DMS79 (cell line): ENCODE measurements at places on chromosomes 7 and 10.

DNA sequence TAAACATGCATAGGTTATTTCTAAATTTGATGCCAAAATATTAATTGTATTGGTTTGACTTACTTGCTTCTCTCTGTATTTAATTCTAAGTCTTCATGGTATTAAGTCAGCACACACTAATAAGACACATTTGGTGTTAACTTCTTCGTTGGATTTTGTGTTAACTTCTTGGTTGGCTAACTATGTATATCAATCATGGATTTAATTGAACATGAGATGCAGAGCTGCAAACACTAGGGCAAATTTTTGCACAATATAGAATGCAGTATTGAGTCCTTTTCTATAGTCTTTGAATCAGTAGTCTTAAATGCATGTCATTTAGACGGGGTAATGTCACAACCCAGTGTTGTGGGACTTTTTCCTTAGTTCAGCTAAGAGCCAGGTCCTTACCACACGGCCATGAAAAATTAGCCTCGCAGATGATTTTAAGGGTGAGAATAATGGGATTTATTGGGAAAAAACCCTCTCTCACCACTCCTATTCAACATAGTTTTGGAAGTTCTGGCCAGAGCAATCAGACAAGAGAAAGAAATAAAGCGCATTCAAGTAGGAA is 142.9 kb upstream of the TRIM24 start:
- no peak for DNase-seq

- no peak for DNase-seq
Observed at GRCh38 chr7:158022601-158023000, 565.0 kb downstream of the PTPRN2 start.

GRCh38 chr7:108266491-108266890 is 136.3 kb upstream of the LAMB4 start:
- DNase-seq, result no peak

DNA sequence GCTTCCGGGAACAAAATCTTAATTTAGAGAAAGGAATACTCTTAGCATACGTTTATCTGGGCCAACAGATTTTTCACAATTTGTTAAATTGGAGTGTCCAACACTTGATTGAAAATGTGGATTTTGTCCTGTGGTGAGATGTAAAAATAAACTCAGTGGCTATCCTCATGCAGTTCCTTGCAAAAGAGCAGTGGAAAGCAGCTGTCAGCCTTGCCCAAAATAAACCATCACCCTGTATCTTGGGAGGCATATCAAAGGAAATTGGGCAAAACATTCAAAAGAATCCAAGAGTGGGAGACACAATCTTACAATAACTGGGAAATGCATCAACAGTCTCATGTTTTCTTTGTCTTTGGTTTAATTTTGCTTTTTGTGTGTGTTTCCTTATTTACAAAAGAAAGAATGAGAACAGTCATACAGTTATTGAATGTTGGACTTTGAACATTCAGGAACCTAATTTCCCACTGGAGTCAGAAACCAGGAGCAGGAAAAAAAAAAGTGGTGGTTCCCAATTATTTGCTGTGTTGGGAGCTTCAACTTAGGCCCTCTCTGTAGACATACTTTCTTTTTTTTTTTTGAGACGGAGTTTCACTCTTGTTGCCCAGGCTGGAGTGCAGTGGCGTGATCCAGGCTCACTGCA is 44.4 kb upstream of the DGKI start:
- DNase-seq, result no peak

DNA sequence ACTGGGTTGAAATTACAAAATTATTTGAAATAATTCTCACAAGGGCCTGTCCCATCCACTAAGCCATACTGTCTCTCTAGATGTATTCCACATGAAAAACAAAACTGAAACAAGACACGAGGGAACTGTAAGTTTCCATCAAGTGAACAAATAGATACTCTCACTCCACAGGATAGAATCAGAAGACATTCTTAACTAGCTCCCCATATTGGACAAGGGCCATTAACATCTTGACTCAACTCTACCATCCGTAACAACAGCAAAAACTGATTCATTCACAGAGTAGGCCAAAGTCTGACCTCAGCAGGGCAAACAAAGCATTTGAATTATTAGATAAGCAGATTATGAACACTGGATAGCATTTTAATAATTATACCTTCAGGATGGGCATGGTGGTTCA is 29.1 kb downstream of the UBE2H start:
- no peak for DNase-seq

GRCh38 chr7:121608785-121609184 is 212.7 kb upstream of the FAM3C start:
- DNase-seq, result no peak

DNA sequence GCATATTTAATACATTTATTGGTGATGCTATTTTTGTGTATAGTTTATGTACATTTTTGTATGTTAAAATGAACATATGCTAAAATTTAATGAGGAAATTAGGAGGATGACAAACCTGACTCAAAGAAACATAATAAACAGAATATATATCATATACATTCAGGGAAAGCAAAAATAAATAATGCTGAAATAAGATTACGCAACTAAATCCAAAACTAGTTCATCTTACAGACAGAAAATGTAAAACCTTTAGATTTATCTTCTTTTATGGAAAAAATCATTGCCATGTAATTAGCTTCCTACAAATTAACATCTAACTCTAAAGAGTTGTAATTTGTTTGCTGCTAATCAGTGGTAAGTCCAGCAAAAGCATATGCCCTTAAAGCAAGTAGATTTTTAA is 216.5 kb downstream of the PTN start:
- no peak for DNase-seq

DNA sequence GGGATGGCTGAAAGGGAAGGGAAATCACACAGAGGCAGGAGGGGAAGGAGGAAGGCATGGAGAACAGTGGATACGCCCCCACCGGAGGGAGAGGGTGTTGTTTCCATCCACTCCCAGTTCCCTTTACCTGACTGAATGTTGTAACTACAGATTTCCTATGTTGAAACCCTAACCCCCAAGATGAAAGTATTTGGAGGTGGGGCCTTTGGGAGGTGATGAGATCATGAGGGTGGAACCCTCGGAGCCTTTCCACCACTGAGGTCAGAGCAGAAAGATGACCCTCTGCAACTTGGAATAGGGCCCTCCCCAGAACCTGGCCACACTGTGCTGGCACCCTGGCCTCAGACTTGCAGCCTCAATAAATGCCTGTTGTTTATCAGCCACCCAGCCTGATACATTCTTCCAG is 48.6 kb upstream of the CNPY1 start:
- DNase-seq, result no peak

GRCh38 chr7:71019706-71020105 is 112.2 kb upstream of the GALNT17 start:
- no peak for DNase-seq

DNA sequence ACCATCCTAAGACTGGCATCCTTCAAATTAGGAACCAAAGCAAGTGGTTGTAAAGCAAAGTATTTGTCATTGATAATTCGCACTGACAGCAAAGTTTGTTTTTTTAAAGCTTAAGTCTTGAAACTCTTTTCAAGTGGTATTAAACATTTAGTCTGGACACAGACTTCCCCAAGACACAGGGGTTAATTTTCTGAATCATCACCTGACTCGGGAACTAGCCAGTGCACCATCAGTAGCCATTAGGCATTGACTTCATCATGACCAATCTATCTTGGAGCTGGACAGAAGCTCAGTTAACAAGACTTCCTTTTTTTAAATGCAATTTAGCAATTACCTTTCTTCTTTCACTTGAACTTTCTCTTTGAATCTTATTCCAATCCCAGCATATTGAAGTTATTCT is 210.6 kb downstream of the ZNF365 start:
- no peak for DNase-seq

- no peak for DNase-seq
Observed at GRCh38 chr7:76512941-76513816, 2.8 kb downstream of the UPK3B start.

- no peak for DNase-seq
Observed at GRCh38 chr10:132328738-132329137, 3.3 kb upstream of the LRRC27 start.

GRCh38 chr10:73247509-73248258 is 629 bp upstream of the DNAJC9 start:
- DNase-seq, result no peak
